WTC11 (cell line): ENCODE measurements at places on chromosomes 7 and 10. TPM values are rescaled to one million over a fixed set of nuclear protein-coding genes. Genes with fewer than 3 reads are reported as not detected.

The TMEM176B gene
- total RNA-seq: 1.0 to 1.6 TPM (median 1.3 TPM) in 3 replicates

The GJD4 gene
- total RNA-seq: not detected in 3 replicates

The DENND2A gene
- total RNA-seq: 10.0 to 13.6 TPM (median 12.7 TPM) in 3 replicates

The TMEM270 gene
- 0.28 TPM in 1 of 3 replicates, not detected in the others for total RNA-seq

The TUBAL3 gene
- total RNA-seq: 0.15 to 0.25 TPM in 2 of 3 replicates, not detected in the other

The PRRT4 gene
- 0.92 to 1.5 TPM (median 1.2 TPM) in 3 replicates for total RNA-seq

The LIPK gene
- not detected in 3 replicates for total RNA-seq

The SPDYE1 gene
- 0.07 TPM in 1 of 3 replicates, not detected in the others for total RNA-seq

The AKR1C8 gene
- not detected in 3 replicates for total RNA-seq
